Sigmoid colon (tissue), 7 donors: ENCODE measurements at places on chromosomes 3 and 15.

GRCh38 chr15:28115871-28116270, 16.8 kb upstream of the OCA2 start:
- DNase-seq: no peak

DNA sequence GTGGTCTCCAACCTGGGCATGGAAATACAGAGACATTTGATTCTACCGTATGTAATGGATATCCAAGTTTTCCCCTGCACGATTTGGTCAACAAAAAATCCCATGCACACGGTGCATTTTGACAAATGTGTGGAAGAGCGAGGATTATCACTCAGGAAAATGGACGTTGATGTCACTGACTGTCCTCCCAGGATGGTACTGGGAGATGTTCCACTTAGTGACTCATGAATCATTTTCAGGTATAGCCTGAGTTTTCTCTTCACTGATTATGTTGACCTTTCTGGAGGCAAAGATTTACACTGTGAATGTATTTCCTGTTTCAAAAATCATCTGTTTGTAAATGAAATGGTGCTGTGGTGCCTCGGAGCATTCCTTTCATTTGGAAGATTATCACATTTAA, 596.7 kb upstream of the ADAMTS9 start:
- DNase-seq: no peak

DNA sequence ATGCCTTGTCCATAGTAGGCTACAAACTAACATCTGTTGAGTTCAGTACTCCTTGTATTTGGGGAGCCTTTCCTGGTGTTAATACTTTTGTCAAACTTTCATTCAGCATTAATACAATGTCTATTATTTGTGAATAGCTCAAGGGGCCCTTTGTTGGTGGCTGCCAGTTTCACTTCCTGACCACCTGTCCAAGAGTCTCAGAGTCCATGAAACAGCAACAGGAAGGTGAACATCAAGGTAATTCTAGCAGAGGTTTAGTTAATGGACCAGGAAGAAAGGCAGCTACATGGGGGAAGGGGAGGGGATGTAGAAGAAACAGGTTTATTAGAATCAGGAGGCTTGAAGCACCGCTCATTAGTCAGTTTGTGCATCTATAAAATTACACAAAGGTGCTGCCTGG, 386.9 kb downstream of the PDCD6IP start:
- no peak for DNase-seq

DNA sequence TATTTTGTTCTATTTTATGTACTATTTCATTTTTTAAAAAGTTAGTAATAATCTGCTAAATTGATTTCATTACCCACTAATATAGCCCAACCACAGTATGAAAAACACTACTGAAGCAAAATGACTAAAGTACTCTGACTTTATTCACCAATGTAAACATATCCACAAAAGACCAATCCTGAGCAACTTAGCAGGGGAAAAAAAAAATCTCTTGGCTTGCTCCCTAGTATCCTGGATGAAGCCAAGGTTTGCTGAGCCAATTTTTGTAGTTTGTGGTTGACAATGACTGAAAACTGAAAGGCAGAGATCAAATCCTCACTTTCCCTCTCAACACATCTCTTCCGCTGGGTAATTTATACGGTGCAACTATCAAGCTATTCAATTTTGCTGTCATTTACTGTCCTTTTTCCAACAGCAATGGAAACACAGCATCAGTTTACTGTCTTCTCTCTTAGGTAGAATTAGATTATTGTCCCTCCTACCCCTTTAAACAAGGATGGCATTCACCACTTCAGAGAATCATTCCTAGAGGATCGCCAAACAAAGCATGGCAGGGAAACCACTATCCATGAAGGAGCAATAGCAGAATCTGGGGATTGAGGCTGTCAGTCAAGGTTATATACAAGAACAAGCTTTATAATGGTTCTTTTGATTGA, 149.7 kb downstream of the THRB start:
- no peak for DNase-seq

GRCh38 chr15:41561777-41562145, 2.7 kb downstream of the TYRO3 start:
- DNase-seq: peak; percentile 91

DNA sequence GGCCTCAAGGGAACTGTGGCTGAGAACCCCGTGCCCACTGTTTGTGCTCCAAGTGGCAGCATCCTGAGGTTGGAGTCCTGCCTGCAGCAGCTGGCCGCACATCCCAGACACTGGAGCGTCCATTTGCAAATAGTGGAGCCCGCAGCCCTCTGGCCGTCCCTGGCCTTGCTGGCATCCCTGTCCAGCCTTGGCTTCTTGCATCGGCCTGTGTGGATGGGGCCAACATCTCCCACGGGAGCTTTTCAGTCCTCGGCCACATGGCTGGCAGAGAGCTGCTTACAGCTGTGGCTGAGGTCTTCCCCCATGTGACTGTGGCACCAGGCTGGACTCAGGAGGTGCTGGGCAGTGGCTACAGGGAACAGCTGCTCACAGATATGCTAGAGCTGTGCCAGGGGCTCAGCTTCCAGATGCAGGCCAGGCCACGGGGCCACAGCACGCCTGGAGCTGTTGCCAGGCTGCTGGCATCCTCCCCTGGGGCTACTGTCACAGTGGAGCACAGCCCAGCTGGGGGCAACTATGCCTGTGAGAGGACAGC, 71.2 kb downstream of the FAM43A start:
- DNase-seq: peak; percentile 81

- no peak for DNase-seq
Observed at GRCh38 chr3:74410276-74410941, 204.1 kb downstream of the CNTN3 start.

DNA sequence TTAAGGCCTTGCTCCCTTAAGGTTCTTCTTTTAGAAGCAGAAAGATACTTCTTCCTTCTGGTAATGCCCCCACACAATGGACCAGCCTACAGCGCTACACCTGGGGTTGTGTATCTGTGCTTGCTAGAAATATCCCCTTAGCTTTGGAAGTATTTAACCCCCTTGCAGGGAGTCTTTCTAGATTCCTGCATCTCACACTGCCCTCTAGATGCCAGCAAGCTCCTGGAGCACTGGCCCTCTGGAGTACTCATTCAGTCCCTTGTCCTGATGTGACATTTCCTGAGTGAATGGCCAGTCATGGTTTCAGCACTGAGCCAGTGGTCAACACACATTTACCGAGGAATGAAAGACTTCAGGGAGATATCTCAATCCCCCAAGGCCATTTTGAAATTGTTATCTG, 30.4 kb upstream of the RBP2 start:
- DNase-seq: no peak

DNA sequence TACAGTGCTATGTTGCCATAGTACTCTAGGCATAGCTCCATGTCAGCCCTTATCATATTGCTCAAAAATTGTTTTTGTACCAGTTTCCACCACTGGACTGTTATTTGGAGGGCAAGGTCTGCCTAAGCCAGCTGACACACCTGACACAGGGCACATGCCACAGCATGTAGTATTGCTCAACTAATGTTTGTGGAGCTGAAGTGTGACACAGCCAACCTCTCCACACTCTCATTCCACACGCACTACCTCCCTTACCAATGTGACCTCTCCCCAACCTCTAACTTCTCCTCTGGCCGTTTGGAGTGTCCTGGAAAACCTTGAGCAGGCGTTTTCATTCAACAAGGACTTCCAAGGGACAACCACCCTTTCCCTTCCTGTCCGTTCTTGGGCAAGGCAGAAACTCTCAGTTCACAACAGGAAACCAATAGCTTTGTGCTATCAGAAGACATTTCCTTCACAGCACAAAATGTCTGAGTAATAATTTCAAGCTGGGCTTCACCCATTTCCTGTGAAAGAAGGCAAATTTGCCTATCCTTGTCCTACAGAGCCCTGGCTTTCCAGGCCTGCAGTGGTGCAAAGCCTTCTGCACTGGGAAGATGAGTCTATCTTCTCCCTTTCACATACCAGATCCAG, 38.4 kb downstream of the TLNRD1 start:
- DNase-seq: no peak

- DNase-seq: no peak
Observed at GRCh38 chr15:79381593-79381992, 50.5 kb upstream of the MINAR1 start.

GRCh38 chr3:70020906-70021660, 21.6 kb downstream of the SAMMSON start:
- no peak for DNase-seq

DNA sequence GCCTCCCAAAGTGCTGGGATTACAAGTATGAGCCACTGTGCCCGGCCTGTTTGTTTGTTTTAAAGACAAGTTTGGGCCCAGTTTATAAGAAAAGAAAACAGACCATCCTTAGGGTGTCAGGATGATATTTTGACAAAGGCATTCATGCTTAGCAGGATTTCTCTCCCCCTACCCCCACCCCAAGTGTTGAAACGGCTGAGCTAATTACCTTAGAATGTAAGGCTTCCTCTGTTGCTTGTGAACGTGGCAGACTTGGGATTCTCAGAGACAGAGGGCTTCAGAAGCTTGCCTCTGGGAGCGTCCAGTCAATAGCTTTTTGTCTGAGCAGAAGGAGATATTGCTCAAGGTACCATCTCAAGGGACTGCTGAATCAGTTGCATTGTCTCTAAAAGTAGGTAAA, 24.0 kb downstream of the FLNB start:
- no peak for DNase-seq

GRCh38 chr3:140760324-140761075, 82.6 kb downstream of the TRIM42 start:
- DNase-seq: no peak

DNA sequence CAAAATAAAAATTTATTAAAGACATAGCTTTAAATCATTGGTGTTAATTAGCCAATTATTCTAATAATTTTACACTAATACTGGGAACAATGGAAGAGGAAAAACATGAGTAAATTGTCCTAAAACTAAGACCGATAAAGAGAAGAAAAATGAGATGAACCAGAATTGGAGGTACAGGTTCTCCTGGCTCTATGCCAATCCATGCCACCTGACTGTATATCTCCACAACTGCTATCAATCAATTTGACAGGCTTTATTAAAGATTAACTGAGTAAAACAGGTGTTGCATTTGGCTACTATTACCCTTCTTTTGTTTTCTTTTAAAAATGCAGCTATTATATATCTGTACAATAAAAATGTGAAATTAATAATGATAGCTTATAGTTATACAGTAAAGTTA, 850.0 kb downstream of the CADM2 start:
- DNase-seq: no peak

DNA sequence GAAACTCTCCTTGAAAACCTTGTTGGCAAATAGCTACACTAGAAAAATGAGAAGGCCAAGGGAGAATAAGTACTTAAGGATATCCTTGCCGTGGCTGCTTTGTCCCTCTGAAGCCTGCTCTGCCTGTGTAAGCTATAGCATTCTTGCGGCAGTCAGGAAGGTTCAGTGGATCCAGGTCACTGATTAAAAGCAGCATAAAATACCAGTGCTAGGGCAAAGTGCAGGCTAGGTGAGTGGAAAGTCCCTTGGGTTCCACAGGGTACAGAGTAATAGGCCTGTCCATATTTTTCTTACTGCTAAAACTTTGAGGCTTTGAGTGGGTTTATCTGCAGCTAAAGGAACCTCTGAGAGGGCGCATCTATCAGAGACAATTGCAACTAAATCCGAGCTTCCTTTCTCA, 10.3 kb downstream of the CXCR6 start:
- no peak for DNase-seq

GRCh38 chr3:116005404-116005803, 382.1 kb downstream of the GAP43 start:
- peak; percentile 74 for DNase-seq

DNA sequence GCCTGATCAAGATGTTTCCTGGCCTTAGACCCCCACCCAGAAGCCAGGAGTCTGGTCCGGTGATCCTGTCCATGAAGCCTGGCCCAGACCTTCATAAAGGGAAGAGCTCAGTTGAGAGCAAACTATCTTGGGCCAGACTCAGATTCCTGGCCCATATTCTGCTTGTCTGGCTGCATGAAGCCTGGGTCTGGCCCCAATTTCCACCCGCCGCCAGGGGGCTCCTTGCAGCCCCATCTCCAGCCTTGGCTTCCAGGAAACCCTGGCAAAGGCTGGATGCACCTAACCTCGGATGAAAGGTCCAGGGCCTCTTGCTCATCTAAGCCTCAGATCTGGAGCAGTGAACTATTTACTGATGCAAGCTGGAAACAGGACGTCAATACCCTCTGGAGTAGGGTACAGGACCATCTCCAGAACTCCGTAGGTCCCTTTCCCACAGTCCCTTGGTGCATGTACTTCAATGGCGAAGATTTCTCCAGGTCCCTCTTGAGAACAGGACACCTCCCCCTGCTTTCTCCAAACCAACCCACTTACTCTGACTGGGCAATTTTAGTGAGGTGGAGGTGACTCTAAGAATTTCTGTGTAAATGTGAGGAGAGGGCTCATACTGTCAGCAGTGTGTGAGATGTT, 5.6 kb downstream of the FOXL2 start:
- no peak for DNase-seq

- DNase-seq: no peak
Observed at GRCh38 chr3:160945336-160945735, 159.8 kb downstream of the B3GALNT1 start.

DNA sequence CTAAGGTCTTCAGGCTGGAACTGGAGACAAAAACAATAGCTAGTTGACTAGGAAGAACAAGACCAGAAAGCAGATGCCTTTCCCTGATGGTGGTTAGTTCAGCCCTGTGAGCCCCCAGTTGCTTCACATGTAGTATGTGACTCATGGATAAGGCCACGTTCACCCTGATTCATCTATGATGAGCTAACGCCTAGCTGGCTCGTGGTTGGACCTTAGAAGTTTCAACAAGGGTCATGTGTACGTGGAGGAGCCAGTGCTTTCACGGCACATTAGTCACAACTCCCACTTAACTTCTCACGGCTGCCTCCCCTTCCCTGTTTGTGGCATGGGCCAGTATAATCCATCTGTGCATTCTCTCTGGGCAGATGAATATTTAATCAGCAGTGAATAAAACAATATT, 20.6 kb downstream of the COL8A1 start:
- peak; percentile 84 for DNase-seq

- DNase-seq: no peak
Observed at GRCh38 chr3:184952671-184953070, 140.7 kb downstream of the VPS8 start.

DNA sequence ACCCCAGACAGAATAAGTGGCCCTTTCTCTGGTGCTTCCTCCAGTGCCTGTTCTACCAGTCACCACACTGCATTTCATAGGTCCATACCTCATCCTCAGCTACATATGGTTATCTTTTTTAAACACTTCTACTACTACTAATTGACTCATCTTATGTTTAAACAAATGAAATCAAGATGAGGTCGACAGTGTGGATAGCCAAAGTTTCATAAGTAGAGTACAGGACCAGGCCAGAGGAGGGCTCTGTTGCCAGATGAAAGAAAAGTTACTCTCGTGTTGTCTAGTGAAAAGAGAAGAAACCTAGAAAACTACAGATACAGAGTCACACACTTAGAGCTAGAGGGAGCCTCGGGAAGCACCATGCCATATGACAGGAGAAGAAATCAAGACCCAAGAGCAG, 296.1 kb downstream of the VPS13C start:
- no peak for DNase-seq

DNA sequence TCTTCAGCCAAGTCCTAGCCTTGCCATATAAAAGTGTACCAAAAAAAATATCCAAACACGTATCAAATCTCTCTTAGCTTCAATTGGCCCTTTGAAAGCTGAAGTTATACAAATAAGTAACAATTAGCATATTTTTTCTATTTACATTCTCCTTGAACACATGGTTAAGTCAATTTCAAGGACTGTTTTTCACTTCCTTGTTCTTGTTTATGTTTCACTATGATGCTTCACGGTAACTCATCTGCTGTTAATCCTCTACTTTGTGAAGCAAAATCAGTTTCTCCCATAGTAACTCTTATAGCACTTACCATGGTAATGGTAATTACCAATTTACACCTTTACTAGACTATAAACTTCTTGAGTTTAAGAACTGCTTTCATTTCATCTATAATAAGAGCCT, 10.6 kb upstream of the SPRED1 start:
- no peak for DNase-seq
